ENCODE measurements at places on chromosomes 6 and 20.

GRCh38 chr6:161584051-161584450 is 310.2 kb upstream of the AGPAT4 start:
- no peak for DNase-seq

- no peak for DNase-seq
Observed at GRCh38 chr6:87922196-87922946, 125.3 kb upstream of the SPACA1 start.

- no peak for DNase-seq
Observed at GRCh38 chr20:56343861-56344381, 14.9 kb upstream of the FAM210B start.

GRCh38 chr20:5786930-5787795 is 37.0 kb downstream of the SHLD1 start:
- DNase-seq, result peak; percentile 11

DNA sequence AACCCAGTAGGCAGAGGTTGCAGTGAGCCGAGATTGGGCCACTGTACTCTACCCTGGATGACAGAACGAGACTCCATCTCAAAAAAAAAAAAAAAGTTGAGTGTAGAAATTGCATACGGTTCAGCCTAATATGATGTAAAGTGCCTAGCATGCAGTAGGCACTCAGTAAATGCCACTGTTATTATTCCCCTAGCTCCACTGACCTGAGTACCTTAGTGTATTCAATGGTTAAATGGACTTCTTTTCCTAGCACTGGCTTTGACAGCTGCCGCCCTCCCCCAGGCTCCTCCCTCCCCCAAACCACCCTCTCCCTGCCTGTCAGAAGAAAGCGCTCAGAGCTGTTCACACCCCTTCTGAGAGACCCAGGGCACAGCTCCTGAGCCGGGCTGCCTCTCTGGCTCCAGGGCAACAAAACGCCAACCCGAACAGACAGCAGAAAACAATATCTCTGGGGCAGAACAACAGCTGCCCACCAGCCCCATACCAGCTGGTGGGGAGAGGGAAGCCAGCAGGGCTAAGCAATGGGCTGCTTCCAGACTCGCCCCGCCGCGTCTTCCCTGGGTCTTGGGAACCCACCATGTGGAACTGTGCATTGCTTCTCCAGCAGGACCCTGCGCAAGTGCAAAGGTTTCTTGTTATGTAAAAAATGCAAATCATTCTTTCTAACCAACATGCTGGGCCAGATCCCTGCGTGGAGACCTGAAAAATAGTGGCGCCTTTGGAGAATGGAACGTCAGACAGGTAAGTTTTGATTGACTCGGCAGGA is 4.5 kb downstream of the CPNE5 start:
- DNase-seq, result no peak

Measured in fibroblast of skin of left biceps (primary cell).